T-helper 22 cell (primary cell): ENCODE measurements at places on chromosomes 13 and 19.

DNA sequence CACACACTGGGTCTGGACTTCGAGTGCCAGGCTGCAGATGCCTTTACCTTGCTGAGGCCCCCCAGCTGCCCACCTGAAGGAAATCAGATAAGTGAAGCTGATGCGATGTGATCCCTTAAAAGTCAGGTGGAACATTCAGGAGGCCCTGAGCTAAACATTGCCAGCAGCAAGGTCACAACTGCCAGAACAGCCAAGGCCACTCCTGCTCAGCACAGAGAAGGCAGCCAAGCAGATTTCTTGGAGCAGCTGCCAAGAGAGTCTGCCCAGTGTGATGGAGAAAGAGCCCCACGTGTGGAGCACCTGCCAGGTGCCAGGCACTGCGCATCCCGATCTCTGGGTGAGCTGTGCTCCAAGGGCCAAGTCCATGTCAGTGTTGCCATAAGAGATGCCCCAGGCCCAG, 20.6 kb upstream of the UQCRFS1 start:
- no peak for DNase-seq

DNA sequence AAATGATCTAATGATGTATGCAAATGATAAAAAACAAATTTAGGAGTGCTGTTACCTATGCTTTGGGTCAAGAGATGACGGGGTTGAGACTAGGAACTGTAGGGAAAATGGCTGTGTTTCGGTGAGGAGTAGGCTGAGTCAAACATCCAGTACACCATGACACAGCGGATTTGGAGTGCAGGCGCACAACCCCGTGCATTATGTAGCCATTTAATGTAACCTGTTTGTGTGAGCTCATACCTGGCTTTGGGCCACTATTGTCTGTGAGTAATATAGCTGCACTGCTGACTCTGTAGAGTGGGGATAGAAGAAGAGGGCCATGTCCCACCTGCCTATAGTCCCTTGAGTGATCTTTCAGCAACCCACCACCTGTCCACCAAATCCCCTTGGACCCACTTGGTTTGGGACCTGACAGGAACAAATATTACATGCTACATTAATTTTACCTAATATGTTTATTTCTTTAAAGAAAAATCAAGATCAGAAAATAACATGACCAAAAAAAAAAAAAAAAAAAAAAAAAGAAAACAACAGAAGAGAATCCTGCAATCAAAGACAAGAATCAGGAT, 95.5 kb upstream of the KLHL1 start:
- no peak for DNase-seq

GRCh38 chr13:50153401-50153800, 138.2 kb downstream of the KCNRG start:
- DNase-seq = no peak

- no peak for DNase-seq
Measured at GRCh38 chr19:37699057-37699456, 20.5 kb downstream of the ZNF607 start.

DNA sequence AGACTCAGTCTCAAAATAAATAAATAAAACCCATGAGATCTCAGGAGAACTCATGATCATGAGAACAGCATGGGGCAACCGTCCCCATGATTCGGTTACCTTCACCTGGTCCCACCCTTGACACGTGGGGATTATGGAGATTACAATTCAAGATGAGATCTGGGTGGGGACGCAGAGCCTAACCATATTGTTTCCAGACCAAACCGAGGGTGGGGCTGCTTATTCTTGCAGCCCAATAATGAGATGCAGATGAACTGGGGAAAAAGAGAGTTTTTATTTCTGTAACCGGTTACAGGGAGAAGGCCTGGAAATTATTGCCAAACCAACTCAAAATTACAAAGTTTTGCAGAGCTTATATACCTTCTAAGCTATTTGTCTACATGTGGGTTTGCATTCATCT, 12.8 kb downstream of the TRAPPC2B start:
- no peak for DNase-seq

GRCh38 chr13:81058211-81058915, 717.4 kb upstream of the SPRY2 start:
- no peak for DNase-seq

DNA sequence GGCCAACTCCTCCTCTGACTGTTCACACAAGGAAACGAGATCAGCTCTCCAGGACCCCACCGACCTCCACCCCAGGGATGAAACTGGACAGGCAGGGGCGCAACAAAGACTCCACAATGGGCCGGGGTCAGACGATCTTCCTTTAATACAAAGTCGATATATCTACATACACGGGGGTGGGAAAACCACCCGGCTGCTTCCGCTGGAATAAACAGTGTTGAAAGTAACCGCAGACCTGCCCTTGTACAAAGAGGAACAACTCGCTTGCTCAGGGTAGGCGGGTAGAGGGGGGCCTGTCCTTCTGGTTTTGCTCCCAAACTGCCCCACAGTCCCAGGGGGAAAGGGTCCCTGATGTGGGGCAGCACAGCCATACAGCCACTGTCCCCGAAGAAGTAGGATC, 135.2 kb downstream of the PTPRS start:
- DNase-seq = no peak

GRCh38 chr13:40060296-40061007, 405.0 kb downstream of the COG6 start:
- no peak for DNase-seq

GRCh38 chr19:46840498-46840942, 10.1 kb downstream of the AP2S1 start:
- peak; percentile 19 for DNase-seq

GRCh38 chr13:98508685-98509084, 68.2 kb downstream of the STK24 start:
- DNase-seq = no peak

GRCh38 chr19:5632657-5633056, 9.8 kb downstream of the SAFB start:
- no peak for DNase-seq

GRCh38 chr19:8050274-8051096, 2.1 kb upstream of the CCL25 start:
- DNase-seq = peak; percentile 66

- no peak for DNase-seq
Measured at GRCh38 chr13:39105110-39105509, 66.9 kb downstream of the NHLRC3 start.

GRCh38 chr13:100341327-100341726, 247.3 kb downstream of the GGACT start:
- no peak for DNase-seq

DNA sequence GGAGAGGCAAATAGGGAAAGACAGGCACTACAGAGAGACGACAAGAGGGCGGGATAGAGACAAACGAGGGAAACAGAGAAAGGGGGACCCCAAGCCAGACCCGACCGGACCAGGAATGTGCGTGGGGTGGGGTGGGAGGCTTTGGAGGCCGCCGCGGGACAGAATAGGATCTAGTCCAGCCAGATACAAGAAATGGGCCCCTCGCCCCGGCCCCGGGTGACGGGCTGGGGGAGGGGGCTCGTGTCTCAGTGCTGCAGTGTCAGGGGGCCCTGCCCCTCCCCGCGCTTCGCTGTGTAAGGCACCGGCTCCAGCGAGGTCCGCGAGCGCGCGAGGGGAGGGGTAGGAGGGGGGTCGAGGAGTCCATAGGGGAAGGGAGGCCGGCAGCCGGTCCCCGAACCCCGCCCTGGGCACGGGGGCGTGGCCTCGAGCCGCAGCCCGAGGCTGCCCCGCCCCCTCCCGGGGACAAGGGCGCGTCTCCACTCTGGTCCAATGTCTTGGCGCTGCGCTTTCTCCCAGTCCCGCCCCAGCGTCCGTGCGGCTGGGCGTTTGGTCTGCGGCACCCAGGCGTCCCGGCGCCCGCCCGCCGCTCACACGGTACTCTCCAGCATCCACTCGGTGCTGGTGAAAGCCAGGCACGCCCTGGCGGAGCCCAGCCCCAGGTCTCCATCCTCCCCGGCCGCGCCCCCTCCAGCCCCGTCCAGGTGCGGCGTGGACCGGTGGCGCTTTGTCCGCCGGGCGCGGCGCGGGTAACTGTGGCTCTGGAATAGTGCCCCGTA, 11.0 kb downstream of the IFNL1 start:
- DNase-seq = no peak

DNA sequence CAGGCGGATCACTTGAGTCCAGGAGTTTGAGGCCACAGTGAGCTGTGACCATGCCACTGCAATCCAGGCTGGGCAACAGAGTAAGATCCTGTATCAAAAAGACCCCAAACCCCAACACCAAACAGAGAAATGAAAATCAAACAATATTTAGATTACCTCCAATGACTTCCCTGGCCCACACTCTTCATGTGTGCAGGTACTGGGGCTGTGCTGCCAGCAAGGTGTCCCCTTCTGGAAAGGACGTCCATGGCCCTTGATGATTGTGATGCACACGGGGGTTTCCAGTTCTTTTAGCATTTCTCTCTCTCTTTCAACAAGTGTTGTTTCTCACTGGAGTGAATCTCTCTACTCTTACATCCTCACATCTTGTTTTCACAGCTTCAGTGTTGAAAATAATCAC, 23.7 kb upstream of the LGALS14 start:
- DNase-seq = no peak

GRCh38 chr19:49983645-49984229, 22.8 kb upstream of the SIGLEC11 start:
- DNase-seq = peak; percentile 37

DNA sequence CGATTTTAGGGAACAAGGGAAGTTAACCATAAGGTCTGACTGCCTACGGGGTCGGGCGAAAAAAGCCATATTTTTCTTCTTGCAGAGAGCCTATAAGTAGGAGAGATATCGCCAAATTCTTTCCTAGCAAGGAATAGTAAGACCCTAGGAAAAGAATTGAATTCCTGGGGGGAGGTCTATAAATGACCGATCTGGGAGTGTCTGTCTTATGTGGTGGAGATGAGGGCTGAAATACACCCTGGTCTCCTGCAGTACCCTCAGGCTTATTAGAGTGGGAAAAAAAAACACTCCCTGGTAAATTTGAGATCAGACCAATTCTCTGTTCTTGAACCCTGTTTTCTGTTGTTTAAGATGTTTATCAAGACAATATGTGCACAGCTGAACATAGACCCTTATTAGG, 447.5 kb upstream of the ATXN8OS start:
- DNase-seq = no peak

GRCh38 chr13:42047561-42048341, 697 bp upstream of the DGKH start:
- no peak for DNase-seq

DNA sequence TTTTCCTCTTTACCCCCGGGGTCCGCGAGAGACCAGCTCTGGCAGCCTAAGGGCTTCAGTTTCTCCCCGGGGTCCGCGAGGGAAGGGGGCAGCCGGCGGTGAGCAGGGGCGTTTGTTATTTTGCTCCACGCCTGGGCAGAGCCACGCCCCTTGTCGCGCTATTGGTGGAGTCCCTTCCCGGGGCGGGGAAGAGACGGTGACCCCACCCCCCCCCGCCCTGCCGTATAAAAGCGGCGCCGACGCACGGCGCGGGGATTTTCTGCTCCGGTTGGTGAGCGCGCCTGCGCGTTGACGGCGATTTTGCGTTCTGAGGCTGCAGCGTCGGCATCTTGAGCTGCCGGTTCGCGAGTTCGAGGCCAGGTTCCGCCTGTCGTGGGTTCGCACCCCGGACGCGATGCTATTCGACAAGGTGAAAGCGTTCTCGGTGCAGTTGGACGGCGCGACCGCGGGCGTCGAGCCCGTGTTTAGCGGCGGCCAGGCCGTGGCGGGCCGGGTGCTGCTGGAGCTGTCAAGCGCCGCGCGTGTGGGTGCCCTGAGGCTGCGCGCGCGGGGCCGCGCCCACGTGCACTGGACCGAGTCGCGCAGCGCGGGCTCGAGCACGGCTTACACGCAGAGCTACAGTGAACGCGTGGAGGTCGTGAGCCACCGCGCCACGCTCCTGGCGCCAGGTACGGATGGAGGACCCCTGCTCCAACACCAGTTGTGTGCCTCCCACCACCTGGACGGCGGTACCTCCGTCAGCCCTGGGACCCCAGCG, at the start of gene ARRDC2:
ARRDC2 (plus strand) TSS at position 254 of the 757 bp plus-strand sequence; CDS start at position 395, 141 bp downstream.
- peak; percentile 83 for DNase-seq

DNA sequence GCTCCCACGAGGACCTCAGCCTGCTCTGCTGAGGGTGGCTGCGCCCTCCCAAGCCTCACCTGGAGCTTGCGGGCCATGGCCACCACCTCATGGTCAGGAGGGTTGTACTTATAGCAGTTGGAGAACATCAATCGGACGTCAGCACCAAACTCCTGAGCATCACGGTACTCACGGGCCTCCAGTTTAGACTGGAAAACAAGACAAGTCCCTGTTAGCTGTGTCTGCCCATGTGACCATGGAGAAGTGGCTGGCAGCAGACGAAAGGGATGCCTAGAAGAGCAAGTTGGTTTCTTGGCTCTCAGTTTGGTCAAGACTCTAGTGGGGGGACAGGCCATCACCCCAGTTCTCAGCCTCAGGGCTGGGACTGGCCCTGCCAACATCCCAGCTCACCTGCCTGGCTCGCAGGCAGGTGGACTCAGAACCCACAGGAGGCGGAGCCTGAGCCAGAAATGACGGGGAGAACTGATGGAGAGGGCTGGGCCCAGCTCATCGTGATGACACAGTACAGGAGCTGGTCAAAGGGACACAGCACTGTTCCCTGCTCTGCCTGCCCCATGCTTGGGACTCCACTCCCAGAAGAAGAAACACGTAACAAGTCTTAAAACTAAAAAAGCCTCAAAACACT, 31.2 kb upstream of the EPHX3 start:
- DNase-seq = no peak

GRCh38 chr13:51955816-51956603, 55.2 kb downstream of the ATP7B start:
- DNase-seq = no peak

DNA sequence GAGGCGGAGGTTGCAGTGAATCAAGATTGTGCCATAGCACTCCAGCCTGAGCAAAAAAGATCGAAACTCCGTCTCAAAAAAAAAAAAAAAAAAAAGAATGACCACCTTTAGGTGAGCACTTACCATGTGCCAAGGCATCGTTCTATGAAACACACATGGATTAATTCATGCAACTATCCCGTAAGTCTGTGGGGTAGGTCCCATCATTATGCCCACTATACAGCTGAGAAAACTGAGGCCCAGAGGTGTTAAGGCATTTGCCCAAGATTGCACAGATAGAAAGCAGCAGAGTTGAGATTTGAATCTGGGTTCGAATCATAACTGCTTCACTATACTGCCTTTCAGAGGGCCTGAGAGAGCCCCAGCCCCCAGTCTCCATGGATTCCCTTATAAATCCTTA, 2.3 kb downstream of the GMFG start:
- DNase-seq = no peak

- no peak for DNase-seq
Measured at GRCh38 chr13:78806457-78806856, 147.5 kb upstream of the OBI1 start.
